ENCODE measurements at places on chromosomes 13 and 19. TPM values are rescaled to one million over a fixed set of nuclear protein-coding genes. Genes with fewer than 3 reads are reported as not detected.

Gene GRIN3B
- 0.74 TPM for total RNA-seq

Gene BEST2
- not detected for total RNA-seq

Gene TNNI3
- total RNA-seq = not detected

Gene ZNF606
- 33.8 TPM for total RNA-seq

Gene FFAR1
- total RNA-seq = not detected

Gene LSR
- not detected for total RNA-seq

Gene OR4F17
- total RNA-seq = not detected

Gene TTC9B
- total RNA-seq = not detected

Gene ZNF486
- total RNA-seq = 6.9 TPM

Gene SIGLEC11
- not detected for total RNA-seq

Gene CYP4F8
- not detected for total RNA-seq

Gene MAST1
- under 0.01 TPM for total RNA-seq

Gene LILRA1
- not detected for total RNA-seq

Gene CADM4
- total RNA-seq = 0.27 TPM

Gene ZNF829
- total RNA-seq = 5.2 TPM
